ENCODE measurements at places on chromosomes 3 and 15. TPM values are rescaled to one million over a fixed set of nuclear protein-coding genes. Genes with fewer than 3 reads are reported as not detected.

The FOXL2NB gene
- total RNA-seq: 2.9 TPM

The TTC21A gene
- 4.7 TPM for total RNA-seq

- DNase-seq: no peak
These were observed 45.3 kb downstream of the BFSP2 start for GRCh38 chr3:133445108-133445507.

DNA sequence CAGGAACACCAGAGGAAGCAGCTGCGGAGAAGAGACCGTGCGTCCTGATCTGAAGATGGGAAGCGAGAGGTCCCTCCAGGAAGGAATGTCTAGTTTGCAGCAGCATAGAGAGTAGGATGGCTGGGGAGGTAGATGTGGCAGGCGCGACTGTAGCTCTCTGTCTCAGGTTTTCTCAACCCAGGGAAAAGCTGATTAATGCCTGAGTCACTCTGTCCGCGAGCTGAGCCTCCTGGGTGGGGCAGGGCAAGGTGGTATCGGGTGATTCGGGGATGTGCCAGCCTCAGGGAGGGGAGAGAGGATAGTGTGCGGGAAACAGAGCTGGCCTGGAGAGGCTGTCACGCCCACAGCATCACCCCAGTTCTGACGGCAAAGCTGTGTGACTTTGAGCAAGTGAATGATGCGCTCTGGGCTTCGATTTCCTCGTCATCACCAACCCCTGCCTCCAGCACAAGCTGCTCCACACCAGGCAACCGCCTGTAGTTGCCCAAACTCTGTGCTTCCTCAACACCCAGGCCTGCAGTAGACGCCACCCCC, 28.4 kb downstream of the CPN2 start:
- peak; percentile 89 for DNase-seq

- peak; percentile 62 for DNase-seq
These were observed 174.7 kb downstream of the IGF1R start for GRCh38 chr15:98823012-98823458.

DNA sequence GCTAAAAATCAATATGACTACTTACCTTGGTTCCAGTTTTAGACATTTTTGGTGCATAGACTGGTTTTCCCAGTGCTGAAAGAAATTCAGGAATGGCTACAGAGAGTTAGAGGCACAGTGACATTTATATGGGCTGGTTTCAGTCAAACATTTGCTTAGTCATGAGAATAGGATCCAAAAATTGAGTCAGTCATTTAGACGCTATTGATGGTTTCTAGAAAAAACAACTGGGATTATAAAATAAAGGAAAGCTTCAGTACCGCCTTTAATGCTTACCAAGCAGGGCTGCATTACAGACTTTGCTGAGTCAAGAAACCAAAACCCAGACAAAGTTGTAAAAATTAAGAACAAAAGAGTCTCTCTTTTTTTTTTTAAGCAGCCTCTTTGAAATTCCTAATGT, at the start of gene CRYGS:
Gene CRYGS, minus strand, starts transcription at position 100 of the 400 bp plus-strand sequence. Its CDS starts 54 bp downstream, at position 46.
- DNase-seq: no peak

All from renal cortical epithelial cell (primary cell).